ENCODE measurements at places on chromosomes 1 and 21. TPM values are rescaled to one million over a fixed set of nuclear protein-coding genes. Genes with fewer than 3 reads are reported as not detected.

Gene FCGR3B
- total RNA-seq = not detected

DNA sequence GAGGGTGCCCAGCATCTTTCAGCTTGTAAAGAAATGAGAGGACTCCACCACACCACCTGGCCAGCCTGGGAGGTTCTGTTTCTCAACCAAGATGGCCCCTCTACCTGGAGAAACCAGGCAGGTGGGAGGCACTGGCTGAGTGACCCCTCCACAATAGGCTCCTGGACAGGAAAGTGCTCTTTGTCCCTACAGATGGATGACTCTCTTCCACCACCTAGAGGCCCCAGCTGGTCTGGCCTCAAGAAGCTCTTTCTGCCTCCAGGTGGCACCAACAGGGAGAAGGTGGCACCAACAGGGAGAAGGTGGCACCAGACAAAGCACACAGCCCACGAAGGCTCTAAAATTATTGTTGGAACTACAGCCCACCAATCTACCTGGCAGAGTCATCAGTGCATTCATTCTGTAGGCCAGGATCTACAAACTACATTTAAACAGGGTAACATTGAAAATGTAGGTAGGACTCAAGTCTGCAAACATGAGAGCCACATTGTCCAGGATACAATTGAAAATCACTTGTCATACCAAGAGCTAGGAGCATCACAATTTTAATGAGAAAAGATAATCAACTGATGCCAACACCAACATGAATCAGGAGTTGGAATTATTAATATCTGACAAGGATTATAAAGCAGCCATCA, 14.4 kb downstream of the TMPRSS3 start:
- DNase-seq = peak; percentile 7

Gene ARTN
- total RNA-seq = 138 TPM

DNA sequence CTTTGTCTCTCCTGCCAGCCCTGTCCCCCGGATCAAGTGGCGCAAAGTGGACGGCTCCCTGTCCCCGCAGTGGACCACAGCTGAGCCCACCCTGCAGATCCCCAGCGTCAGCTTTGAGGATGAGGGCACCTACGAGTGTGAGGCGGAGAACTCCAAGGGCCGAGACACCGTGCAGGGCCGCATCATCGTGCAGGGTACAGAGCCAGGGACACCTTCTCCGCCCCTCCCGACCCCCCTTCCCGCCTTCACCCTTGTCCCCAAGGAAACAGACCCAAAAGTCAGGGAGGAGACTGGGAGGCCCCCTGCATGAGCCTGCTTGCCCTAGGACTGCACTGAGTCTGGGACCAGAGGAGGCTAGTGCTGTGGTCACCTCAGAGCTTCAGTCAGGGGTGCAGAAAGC, 18.2 kb downstream of the CNTN2 start:
- no peak for DNase-seq

- no peak for DNase-seq
Observed at GRCh38 chr1:10286244-10286643, 75.9 kb downstream of the KIF1B start.

Gene CASQ2
- not detected for total RNA-seq

DNA sequence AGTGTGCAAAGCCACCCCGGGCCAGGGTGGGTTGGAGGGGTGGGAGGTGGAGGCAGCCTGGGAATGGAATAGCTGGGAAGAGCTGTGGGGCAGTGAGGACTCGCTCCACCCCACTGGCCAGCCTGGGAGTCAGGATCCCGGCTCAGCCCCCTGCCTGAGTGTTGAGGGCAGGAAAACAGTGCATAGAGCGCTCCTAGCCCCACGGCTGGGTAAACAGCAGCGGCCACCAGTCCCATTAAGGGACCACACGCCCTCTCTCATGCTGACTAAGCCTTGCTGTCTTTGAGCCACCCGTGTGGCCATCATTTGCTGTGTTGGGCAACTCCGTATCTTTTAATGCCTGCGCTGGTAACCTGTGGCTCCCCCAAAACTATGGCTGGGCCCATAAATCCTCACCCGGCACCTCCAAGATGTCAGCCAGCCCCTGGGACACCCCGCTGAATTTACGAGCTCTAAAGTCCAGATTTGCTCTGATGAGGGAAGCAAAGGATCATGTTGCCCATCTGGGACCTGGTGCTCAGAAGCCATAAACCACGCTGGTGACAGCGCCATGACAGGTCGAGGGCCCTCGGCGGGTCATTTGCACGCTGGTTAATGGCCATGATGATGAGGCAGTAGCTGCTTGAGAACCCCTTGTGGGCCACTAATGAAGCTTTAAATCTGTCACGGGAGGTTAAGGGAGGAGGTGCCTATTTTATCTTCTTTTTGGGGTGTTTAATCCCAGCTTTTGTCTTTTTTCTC, 34.9 kb downstream of the SYF2 start:
- DNase-seq = no peak

All from foreskin keratinocyte (primary cell).